ENCODE measurements at places on chromosomes 12 and 14.
A peak's percentile ranks its signal among the peaks of the same experiment; 100 is the strongest.

GRCh38 chr12:14564336-14564959, 3.2 kb downstream of the PLBD1 start:
- no peak for DNase-seq

- DNase-seq: no peak
Measured at GRCh38 chr14:90177539-90178189, 78.7 kb upstream of the PSMC1 start.

DNA sequence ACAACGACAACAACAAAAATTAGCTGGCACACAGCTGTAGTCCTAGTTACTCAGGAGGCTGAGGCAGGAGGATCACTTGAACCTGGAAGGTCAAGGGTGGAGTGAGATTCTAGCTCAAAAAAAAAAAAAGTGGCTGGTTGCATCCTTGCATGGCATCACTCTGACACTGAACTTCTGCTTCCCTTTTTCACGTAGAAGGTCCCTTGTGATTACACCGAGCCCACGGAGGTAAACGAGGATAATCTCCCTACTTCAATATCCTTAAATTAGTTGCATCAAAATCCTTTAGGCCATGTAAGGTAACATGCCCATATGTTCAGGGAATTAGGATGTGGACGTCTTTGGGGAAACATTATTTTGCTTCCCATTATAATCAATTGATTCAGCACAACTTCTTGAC, 4.0 kb upstream of the PPP4R4 start:
- DNase-seq: no peak

DNA sequence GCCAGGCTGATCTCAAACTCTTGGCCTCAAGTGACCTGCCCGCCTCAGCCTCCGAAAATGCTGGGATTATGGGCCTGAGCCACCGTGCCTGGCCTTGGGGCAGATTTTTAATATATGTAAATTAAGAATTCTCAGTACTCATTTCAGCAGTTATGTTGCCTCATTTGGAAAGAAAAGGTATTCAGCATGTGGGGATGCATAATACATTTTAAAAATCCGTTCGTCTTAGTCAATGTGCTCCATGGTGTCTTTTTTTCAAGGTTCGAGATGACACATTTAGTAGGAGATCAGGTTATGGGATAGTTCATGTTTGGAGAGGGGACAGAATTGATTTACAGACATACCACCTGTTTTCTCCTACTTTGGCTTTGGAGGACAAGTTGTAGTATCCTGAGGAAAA, 10.2 kb downstream of the SYNE2 start:
- no peak for DNase-seq

DNA sequence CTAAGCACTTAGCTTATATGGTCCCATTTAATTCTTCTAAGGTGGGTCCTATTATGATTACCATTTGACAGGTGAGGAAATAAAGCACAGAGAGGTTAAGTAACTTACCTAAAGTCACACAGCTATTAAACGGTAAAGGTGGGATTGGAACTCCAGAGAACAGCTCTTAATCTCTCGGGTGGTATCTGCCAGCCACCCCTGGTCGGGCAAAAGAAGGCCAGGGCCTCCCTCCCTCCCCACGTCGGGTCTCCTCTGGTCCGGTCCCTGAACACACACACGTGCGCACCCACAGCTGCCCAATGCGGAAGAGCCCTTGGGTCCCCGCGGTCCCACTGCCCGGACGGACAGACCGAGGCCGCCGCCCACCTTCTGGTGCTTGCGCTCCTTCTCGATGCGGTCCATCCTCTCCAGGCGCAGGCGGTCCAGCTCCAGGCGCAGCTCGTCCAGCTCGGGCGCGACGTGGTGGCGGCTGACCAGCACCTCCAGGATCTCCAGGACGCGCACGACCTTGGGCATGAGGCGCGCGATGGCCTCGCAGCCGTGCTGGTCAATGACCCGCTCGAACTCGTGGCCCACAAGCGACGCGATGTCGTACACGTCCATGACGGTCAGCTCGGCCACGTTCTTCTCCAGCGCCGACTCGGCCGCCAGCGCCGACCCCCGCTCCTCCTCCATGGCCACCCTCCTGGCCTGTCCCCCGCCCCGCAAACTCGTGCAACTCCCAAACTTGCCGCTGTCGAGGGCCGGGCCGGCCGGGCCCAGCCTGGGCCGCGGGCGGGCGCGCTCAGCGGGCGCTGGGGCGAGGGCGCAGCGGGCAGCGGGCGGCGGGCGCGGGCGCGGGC, 490 bp downstream of the RILPL1 start:
- no peak for DNase-seq

DNA sequence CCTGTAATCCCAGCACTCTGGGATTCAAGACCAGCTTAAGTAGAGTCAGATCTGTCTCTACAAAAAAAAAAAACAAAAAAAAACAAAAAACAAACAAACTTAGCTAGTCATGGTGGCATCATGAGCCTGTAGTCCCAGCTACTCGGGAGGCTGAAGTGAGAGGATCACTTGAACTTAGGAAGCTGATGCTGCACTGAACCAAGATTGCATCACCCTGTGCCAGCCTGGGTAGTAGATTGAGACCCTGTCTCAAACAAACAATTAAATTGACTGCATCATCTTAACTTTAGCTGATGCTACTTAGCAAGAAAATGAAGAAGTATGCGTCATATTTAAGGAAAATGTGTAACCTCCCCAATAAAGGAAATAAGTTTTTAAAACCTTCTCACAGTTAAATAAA, 136.6 kb upstream of the ATXN7L3B start:
- no peak for DNase-seq

GRCh38 chr14:35985474-35986218, 159.5 kb downstream of the BRMS1L start:
- DNase-seq: no peak

DNA sequence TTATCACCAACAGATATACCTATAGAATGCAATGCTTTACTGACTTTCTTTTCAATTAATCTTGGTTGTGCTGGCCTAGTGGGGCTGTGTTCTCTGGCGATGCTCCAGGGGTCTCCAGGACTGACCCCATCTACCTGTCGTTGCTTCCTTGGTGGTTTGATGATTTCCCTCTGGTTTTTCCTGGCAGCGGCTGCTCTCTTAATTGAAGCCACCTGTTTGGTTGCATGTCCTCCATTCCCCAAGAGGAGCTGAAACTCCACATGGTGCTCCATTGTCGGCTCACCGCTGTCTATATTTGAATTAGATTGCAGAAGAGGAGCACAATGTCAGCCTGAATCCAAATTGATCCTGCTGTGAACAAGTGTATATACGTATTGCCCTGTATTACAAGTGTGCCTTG, 7.1 kb upstream of the IFNG-AS1 start:
- no peak for DNase-seq

GRCh38 chr14:93045965-93046704, 69.6 kb downstream of the ITPK1 start:
- no peak for DNase-seq

DNA sequence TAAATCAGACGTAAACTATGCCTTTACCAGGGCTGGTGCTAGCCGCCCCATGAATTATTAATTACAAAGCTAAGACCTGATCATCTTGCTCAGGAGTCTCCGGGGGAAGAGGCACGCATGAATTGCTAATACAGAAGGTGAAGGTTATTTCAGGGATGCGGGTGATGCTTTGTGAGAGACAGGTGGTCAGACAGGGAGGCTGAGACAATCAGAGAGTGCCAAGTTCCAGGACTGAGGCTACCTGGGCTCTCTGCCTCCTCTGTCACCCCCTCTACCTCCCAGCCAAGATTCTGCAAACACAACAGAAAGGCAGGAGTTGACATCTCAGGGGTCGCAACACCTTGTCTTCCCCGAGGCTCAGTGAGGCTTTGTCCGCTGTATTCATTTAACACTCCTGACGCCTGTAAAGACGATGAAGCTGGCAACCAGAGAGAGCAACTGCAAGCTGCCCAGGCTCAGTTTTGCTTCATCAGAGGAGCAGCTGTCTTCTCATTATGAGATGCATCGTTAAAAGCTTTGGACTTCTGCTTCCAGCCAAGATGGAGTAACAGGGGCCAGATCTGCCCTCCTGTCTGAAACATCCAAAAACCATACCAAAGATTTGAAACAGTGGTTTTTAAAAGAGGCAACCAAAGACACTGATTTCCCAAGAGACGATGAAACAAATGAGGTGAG, 46.6 kb downstream of the PRIMA1 start:
- no peak for DNase-seq

DNA sequence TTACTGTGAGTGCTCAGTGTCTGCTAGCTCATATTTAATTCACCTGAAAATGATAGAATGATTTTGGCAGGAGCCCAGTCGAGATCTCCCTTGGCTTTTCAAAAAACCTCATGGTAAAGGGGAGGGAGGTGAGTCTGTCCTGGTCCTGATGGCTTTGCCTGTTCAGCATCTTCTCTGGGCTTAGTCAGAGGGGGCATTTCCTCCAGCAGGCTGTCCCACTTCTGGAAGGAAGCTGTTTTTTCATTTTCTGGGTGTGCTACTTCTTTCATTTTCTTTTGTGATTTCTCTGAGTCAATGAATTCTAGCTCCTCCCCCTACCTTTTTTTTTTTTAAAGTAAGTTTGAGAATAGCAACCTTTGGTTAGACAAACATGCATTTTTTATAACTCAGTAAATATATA, 58.8 kb downstream of the TMX1 start:
- peak; percentile 10 for DNase-seq

DNA sequence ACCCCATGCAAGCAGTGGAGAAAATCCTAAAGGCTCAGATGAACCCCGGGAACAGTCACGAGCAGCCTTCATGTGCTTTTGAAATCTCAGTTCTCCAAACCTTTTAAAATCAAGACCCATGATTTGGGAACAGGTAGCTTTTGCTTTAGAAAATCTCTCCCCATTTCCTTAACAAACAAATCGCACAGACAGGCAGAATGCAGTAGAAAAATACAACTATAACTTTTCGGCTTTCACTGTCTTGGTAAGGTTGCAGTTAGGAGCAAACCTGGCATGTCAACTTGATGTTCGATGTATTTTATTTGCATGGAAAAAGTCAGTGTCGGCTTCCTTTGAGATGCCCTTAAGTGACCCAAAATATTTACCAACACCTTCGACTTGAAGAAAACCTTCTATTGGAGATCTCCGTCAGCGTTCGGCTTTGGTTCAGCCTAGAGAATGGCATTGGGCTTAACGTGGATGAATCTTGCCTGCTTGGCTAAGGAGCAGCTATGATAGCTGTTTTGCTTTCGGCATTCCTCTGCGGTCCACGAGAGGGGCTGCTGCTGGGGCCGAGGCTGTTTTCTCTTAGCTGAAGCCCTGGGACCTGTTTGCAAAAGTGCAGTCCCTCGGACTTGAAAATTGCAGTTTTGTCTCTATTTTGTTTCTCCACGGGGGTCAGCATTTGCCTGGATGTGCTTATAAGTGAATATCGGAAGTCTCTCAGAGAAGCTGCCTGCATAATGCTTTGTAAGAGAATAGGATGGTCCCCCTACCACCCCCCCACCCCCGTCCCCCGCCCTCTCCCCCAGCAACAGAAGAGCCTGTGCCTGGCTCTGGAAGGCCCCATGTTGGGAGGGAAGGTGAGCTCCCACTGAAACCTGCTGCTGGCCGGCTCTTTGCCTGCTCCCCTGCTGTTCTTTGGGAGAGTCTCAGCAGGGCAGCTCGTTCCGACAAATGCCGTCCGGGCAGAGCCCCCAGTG, 122.8 kb downstream of the AACS start:
- DNase-seq: no peak

Measured in GM20000 (cell line).